ENCODE measurements at places on chromosomes 5 and 9.

DNA sequence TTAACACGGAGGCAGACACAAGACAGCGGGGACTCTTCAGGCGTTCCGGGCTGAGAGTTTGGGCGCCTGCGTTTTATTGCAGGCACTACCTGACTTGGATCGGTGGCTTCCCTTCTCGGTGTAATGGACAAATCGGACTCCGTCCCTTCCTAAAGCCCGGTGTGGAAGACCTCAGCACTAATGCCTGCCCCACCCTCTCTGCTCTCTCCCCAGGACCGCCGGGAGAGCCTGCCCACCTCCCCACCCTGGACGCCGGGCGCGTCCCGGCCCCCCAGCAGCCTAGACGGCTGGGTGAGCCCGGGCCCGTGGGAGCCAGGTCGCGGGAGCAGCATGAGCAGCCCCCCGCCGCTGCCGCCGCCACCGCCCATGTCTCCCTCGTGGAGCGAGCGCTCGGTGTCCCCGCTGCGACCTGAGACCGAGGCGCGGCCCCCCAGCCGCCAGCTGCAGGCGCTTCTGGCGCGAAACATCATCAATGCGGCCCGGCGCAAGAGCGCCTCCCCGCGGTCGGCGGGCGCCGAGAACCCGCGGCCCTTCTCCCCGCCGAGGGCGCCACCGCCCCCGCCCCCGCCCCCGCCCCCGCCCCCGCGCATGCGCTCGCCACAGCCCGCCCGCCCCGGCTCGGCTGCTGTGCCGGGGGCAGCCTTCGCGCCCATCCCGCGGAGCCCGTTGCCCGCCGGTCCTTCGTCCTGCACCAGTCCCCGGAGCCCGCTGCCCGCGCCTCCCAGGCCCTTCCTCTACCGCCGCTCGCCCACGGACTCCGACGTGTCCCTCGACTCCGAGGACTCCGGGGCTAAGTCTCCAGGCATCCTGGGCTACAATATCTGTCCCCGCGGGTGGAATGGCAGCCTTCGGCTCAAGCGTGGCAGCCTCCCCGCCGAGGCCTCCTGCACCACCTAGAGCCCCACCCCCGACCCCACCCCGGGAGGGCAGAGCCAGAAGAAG, 4.6 kb upstream of the MYOZ3 start:
- DNase-seq, result peak; percentile 48

- DNase-seq, result no peak
These were observed 412.7 kb downstream of the PIK3R1 start for GRCh38 chr5:68628082-68628814.

DNA sequence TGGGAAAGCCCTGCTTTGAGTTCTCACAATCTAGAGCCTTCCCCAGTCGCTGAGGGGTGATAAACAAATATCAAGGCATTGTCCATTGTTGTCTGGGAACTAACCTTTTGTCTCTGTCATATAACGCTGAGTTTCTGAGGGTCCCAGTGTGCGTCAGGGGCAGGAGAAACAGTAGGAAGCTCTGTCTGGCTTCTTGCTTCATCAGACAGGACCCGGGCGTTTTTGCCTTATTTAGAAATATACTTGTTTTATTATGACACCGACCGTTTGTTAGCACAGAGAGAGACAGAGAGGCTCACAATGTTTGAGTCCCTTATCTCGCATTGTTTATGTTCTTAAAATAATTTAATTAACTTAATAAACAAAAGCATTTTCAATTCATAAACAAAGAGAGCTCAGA, 204.9 kb upstream of the GAS1 start:
- DNase-seq, result no peak

DNA sequence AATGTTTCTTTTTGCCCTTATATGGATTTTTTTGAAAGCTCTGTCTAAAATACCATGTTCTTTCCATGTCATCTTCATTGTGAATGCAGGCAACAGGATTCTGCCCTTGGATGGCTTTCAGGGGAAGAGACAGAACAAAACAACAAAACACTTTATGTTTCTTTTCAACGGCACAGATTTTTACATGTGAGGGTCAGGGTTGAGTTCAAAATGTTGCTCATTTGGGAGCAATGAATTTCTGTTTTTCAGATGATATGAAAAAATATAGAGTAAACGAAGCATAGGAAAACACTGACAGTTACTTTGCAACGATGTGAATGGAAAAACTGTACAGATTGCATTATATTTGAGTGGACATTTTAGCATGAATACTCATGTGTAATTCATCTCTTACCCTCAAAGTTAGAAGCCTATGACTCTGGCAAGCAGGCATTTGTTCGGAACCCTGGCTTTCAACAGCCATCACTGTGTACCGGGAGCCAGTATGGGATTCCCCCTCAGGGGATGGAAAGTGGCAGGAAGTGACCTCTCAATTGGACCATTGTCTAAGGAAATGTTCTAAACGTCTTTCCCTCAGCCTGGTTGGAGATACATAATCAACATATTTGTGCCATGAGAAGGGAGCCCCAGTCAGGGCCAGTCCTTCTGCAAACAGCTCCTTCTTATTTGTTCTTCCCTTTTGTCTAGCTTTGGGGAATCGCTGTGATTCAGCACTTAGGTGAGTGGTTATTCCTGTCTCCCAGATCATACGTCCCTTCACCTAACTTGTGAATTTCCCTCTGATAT, 153.9 kb upstream of the MEF2C start:
- no peak for DNase-seq

GRCh38 chr9:114883709-114884108, 46.7 kb downstream of the TNFSF8 start:
- DNase-seq, result no peak

DNA sequence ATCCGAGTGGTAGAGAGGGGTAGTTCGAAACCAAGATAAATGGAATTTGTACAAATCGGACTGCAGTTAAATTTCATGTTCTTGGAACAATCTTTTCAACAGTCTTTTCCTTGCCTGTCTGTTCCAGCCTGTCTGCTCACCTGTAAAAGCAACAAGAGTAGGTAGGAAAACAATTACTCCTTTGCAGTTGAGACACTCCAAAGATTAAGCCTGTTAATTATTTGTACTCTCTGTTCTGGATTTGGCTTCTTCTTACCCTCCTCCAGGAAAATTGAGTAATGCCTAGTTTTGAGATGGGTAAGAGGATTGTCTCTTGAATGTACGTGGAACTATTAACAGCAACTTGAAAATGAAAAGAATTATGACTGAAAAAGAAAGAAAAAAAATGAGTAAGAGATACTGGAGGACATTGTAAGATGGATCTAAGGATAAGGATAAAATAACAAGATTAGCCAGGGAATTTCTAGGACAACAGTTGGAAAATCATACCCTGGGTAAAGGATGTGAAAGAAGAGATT, 24.3 kb downstream of the SPAAR start:
- no peak for DNase-seq

GRCh38 chr5:82349652-82350051, 71.5 kb upstream of the RPS23 start:
- DNase-seq, result peak; percentile 25

- DNase-seq, result no peak
These were observed 113.5 kb upstream of the RASA1 start for GRCh38 chr5:87154191-87154590.

- no peak for DNase-seq
These were observed 14.0 kb downstream of the AQP7 start for GRCh38 chr9:33388110-33388994.

GRCh38 chr9:129068110-129068509, 12.8 kb upstream of the DOLPP1 start:
- no peak for DNase-seq

GRCh38 chr5:38290028-38290653, 31.8 kb downstream of the EGFLAM start:
- no peak for DNase-seq

DNA sequence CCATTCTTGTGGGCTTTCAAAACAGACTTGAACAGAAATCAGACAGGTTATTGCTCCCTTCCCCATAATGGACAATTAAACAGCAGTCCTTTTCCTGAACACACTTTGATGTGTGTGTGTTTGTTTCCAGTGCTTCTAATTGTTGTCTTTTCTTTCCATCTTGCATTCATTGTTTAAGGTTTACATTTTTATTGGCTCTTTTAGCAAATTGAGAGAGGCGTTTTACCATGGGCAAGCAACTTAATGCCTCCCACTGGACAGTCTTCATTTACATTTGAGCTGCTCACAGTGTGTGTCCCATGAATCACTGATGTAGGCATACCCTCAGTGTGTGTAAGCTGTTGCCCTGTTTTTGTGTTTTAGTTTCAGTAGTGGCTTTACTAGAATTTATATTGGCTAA, 25.0 kb downstream of the WDR36 start:
- DNase-seq, result no peak
